ENCODE measurements at places on chromosomes 5 and 9.

DNA sequence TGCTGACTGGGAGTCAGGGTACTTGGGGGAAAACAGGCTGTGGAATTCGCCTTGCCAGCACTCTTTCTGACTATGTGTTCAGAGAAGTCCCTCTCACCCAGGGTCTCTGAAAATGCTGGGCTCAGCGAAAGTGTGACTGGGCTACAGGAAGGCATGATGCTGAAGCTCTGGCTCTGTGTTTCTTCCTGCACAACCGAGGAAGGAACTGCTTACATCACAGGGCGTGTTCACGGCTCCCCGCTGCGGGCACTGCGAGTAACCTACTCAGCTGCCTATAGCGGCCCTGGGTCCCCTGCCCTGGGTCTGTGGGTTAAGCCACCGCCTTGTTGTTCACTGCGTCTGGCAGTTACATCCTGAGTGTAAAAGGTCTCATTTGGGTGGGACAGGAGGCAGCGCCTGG lies 222.4 kb upstream of the IRX4 start:
- DNase-seq: no peak

- no peak for DNase-seq
Measured at GRCh38 chr5:116409591-116410296, 164.9 kb downstream of the SEMA6A start.

DNA sequence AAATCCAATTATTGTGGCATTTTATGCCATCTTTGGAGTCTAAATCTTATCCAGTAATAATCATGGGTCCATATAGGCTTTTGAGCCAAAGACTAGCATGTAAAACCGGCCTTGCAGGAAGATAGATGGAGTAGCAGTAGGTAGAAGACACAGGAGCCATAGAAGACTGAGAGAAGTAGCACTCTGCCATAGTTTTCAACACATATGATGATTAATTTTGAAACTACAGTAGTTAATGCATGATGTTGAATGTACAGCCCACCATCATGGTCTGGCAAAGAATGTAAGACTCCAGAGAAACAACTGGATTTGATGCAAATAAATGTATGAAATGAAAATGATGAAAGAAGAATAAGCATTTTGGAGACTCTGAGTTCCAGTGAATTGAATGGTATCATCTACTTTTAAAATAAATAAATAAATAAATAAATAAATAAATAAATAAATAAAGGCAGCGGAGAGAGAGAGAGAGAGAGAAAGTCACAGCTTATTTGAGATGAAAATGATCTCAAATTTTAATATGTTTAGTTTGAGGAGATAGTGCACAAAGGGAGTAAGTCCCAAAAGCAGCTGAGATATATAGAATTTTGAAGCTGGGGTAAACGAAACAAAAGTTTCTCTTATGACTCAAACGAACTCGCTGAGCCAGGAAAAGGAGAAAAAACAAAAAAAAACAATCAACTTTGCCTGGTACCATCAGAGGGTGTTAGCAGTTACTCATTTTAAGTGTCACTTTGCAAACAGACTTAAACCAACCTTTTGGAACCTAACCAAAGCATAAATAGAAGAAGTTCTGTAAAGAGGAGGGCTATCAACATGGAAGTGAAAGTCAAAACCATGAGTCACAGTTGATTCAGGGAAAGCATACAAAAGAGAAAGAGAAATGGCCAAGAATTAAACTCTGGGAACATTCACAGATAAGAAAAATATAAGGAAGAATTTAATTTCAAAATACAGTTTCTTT lies 388.7 kb downstream of the CETN3 start:
- DNase-seq: peak; percentile 84

GRCh38 chr5:66633754-66634153 lies 37.6 kb downstream of the MAST4 start:
- no peak for DNase-seq

- no peak for DNase-seq
Measured at GRCh38 chr9:83032065-83032625, 30.8 kb downstream of the RASEF start.

- DNase-seq: no peak
Measured at GRCh38 chr9:132531710-132532570, 50.5 kb upstream of the BARHL1 start.

- DNase-seq: peak; percentile 67
Measured at GRCh38 chr9:91089405-91090129, 272.2 kb downstream of the AUH start.

GRCh38 chr5:155342956-155343355 lies 329.4 kb downstream of the KIF4B start:
- no peak for DNase-seq

GRCh38 chr9:5886114-5886939 lies 4.4 kb upstream of the MLANA start:
- DNase-seq: peak; percentile 74

- no peak for DNase-seq
Measured at GRCh38 chr5:56108246-56108645, 113.5 kb upstream of the IL6ST start.

DNA sequence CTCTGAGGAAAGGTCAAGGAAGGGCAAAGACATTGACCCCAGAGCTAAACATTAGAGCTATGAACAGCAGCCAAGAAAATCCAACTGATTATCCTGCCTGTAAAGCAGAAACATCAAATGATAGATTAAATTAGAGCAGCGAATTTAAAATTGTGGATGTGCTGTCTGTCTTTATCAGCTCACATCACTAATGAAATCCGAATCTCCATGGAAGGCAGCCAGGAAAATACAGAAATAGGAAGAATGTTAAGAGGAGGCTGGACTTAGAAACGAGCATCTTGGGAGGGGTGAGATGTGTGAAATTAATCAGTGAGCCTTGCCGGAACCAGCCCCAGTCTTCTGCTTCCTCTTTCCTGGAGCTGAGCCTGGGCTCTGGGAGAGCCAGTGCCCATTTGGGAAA lies 191.0 kb downstream of the PJA2 start:
- DNase-seq: no peak

DNA sequence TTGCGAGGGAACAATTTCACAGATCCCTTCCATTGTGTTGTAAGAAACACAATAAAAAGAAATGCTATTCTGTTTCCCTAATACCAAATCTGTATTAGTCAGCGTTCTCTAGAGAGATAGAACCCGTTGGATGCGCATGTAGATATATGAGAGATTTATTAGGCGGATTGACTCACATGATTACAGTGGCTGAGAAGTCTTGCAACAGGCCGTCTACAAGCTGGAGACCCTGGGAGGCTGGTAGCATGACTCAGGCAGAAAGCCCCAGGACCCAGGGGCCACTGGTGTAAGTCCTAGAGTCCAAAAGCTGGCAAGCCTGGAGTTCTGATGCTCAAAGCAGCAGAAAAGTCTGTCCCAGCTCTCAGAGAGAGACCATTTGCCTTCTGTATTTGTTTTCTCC lies 18.4 kb upstream of the IL17B start:
- DNase-seq: peak; percentile 94

GRCh38 chr5:147349241-147349640 lies 114.4 kb downstream of the STK32A start:
- DNase-seq: no peak

GRCh38 chr5:41878173-41878572 lies 7.9 kb upstream of the OXCT1 start:
- DNase-seq: no peak

DNA sequence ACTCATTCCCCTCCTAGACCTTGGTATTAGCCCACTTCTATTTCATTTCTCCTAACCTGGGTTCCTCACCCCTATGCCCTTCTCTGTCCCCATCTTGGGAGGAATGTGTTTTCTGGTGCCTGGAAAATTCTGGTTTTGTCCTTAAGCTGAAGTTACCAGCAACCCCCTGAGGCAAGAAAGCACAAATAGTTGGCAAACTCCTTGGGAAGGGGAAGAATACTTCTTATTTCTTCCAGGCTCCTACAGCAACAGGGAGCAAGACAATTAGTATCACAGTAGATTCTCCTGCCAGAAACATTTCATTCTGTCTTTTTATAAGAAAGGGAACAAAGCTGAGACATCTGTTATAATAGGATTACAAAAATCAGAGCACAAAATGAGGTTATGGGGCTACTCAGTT lies 142.5 kb downstream of the SNCAIP start:
- no peak for DNase-seq

- DNase-seq: no peak
Measured at GRCh38 chr9:121021301-121021700, 28.8 kb downstream of the C5 start.

- peak; percentile 33 for DNase-seq
Measured at GRCh38 chr5:145056800-145057199, 778.3 kb downstream of the PRELID2 start.

GRCh38 chr5:77867914-77868313 lies 91.8 kb upstream of the TBCA start:
- DNase-seq: no peak

GRCh38 chr5:140573683-140574082 lies 9.1 kb downstream of the SLC35A4 start:
- DNase-seq: no peak

DNA sequence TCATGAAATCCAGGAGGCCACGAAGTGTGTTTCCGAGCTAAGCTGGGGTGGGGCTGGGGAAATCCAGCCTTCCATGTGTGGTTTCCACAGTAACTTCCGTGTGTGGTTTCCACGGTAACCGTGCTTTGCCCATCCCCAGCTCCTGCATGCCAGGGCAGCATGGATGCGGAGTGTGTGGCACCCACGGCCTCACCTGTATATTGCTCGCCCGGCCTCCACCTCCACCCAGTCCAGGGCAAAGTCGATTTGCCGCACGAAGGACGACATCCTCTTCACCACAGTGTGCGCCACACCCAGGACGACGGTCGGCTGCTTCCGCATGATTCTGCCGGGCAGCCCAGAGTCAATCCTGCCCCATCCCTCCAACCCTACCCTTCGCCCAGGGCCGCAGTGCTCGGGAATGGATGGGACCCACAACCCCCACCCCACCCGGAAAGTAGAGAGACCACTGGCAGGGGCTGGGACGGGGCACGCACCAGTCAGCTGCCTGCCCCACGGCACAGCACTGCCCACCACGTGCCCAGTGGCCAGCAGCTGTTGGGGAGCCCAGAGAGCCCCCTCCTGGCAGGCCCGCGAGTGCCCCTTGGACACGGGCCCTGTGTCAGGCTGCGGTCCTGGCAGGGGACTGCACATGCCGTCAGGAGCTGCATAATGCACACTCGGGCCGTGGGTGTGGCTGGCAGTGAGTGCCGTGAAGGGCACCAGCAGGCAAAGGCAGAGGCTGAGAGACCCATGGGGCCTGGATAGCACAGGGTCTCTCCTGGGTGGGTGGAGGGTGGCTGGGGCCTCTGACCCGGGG lies 39.0 kb upstream of the NSMF start:
- DNase-seq: no peak

- peak; percentile 49 for DNase-seq
Measured at GRCh38 chr9:110330484-110331105, 7.1 kb downstream of the TXNDC8 start.

- no peak for DNase-seq
Measured at GRCh38 chr5:31759925-31760324, 121.0 kb downstream of the PDZD2 start.

- DNase-seq: peak; percentile 85
Measured at GRCh38 chr5:138725153-138725817, 27.9 kb upstream of the CTNNA1 start.

Data from GM23248 (cell line).